ENCODE measurements at places on chromosomes 7 and 10.
A peak's percentile ranks its signal among the peaks of the same experiment; 100 is the strongest.

- no peak for DNase-seq
These were observed 271.3 kb downstream of the TYW1 start for GRCh38 chr7:67267914-67268313.

DNA sequence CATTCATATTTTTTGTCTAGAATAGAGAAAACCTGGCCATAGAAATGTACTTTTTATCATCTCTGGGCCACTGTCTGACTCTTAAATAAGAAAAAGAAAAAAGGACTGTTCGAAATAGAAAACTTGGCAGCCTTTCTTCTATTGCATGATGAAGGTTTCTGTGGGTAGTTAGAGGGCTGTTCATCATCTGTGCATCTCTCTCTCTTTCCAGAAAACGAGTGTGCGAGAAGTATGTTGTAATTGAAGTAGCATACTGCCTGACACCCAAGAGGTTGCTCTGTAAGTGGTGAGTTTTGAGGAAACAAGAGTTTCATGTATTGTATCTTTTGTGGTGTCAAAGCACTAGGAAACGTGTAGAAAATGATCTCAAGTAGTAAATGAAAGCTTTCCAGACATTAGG is 343.2 kb upstream of the TMEM229A start:
- DNase-seq, result no peak

- DNase-seq, result no peak
These were observed 608.9 kb downstream of the PTPRN2 start for GRCh38 chr7:157978766-157979165.

GRCh38 chr7:24401628-24402593 is 117.9 kb downstream of the NPY start:
- DNase-seq, result no peak

- no peak for DNase-seq
These were observed 48.9 kb downstream of the PUS7 start for GRCh38 chr7:105473163-105473562.

DNA sequence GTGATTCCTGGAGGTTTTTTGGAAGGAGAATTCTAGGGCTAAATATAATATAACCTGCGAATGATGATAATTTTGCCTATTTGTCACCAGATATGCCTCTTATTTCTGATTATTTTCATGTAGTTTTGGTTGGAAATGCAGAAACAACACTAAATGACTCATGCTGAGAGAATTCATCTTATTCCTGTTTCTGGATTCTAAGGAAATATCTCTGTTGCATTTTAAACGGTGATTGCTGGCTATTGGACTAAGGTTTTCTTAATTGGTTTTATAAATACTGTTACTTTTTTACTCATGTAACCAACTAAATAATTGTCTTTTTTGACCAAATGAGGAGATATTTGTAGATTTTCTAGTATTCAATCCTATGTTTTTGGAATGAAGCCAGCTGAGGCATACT is 204.9 kb upstream of the NPSR1 start:
- no peak for DNase-seq

DNA sequence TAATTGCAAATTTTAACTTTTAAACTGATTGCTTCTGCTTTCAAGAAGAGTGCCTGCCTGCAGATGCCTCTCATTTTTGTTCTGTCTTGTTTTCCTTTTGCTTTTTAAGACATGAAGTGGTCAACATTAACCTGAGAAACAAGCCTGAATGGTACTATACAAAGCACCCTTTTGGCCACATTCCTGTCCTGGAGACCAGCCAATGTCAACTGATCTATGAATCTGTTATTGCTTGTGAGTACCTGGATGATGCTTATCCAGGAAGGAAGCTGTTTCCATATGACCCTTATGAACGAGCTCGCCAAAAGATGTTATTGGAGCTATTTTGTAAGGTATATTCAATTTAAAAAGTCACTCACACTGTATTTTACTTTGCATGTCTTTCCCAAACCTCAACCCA is 8.8 kb downstream of the GSTO2 start:
- DNase-seq, result no peak

DNA sequence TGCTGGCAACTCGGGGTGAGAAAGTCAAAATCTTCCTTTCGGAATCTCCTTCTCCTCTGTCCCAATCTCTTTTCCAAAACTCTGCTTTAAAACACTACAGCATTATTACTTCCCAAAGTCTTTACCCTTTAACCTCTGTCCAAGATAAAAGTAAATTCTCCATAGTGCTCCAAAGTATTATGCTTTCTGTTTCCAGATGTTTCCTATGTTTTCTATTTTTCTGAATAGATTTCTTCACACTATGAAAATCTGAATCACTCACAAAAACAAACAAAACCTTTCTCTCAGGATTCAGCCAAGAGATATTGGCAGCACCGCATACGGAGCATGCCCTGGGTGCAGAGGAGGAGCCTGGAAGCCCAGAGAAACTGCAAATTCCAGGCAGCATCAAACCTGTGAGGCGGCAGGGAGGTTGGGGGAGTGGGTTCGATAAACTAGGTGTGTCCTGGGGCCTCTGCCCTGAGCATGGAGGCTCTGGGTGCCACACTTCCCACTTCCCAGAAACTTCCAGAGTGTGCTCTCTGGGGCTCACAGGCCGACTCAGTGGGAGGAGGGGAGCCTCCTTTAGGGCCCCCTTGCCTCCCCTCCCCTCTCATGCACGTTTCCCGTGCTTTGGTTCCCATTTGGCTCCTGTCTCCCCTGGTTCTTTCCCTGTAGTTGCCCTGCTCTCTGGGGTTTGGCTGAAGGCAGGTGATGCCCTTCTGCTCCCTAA is 35.6 kb downstream of the VIPR2 start:
- DNase-seq, result no peak

- DNase-seq, result peak; percentile 52
These were observed 8.7 kb upstream of the GLRX3 start for GRCh38 chr10:130127364-130128061.

- no peak for DNase-seq
These were observed 26.5 kb upstream of the POT1 start for GRCh38 chr7:124956160-124956559.

- no peak for DNase-seq
These were observed 100.1 kb downstream of the NPSR1 start for GRCh38 chr7:34758111-34758601.

All from activated CD4-positive, alpha-beta T cell treated with anti-CD3 and anti-CD28 coated beads, Interleukin-2, amount 50 U/mL, for 48 hours (primary cell).